GM23338 (cell line): ENCODE measurements at places on chromosomes 1 and 21.

DNA sequence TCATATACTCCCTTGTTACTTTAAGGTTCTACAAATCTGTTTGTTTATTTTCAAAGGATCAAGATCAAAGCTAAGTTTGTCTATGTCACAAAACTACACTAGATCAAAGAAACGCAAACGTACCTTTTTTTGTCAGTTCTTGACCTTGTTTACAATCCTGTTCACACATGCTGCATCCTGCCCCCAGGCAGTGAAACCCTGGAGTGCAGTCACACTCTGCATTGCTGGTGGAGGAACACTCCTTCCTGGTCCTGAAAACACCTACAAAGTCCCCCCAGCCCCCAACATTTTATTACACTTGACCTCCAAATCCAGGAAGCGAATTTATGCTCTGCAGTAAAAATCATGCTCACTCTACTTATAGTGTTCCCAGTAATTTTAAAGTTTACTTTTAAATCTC is 2.6 kb downstream of the TNFRSF9 start:
- no peak for DNase-seq

DNA sequence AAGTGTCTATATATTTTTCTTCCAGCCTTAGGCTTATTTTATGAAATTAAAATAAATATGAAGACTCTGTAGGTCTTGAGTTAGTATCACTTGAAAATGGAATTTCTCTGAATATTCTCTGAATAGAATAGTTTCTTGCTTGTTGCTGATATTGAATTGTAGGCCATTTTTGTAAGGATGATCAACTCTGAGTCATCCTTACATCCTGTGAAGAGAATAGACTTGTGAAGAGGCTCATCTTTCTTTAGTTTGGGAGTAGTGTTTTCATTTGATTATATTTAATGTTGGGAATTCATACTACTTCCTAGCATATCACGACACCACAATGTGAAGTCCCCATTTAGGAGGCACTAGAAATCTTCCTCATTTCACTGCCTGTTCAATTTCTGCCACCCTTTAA is 27.5 kb upstream of the CD1D start:
- DNase-seq, result no peak

DNA sequence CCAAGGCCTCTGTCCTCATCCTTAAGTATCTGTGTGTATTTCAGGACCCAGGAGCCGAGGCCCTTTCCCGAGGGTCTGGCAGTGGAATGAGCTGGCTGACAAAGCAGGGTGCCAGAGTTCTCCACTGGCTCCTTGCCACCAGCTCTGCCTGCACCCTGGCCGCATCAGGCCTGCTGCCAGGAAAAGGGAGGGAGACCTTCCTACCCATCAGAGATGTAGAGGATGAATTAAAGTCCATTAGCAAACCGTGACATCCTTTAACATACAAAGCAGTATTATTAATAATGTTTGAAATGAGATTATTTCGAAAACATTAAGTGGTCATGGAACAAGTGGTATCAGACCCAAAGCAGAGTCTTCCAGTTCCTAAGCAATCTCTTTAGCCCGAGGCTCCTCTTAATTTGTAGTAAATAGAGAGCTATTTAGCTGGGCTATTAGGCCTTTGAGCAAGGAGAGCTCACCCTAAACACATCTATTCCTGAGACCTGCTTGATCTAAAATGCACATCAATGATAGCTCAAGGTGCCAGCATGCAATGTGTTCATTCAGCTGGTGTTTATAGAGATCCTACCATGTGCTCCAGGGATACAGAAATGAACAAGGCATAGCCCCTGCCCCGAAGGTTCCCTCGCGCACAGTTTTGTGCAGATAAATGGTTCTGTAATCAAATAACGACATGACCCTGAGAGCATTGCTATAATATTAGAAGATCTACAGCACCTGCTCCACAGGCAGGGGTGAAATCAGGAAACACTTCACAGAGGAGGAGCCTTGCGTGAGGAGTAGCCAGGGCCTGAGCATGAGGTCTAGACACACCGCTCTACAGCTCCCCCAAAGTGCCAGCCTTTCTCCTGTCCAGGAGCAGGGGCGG is 44.0 kb downstream of the FAM163A start:
- no peak for DNase-seq

DNA sequence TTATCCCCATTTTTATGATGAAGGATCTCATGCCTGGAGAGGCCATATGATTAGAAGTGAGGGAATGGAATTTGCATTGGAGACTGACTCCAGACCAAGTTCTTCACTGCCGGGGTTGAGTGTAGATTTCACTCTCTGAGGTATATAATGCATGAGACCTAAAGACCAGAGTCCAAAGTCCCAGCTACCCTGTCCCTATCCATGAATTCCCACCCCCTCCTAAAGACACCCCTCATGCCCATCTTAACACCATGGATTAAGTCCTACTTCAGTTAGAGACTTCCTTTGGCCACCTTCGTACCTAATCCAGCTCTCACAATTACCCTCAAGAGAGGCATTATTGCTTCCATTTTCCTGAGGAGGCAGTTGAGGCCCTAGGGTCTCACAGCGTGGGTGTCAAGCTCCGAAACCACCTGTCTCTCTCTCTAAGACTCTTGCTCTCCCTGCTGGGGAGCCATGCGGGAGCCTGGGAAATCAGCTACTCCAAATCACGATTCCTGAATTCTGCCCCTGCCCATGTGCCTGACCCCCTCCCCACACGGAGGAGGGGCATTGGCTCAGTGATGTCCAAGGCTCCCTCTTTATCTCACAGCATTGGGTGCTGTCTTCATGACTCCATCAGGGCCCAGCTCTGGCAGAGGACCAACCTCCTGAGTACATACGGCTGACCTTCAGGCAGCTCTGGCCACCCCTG is 11.7 kb upstream of the FOXO6 start:
- no peak for DNase-seq

- DNase-seq, result no peak
These were observed 347.7 kb downstream of the TGFB2 start for GRCh38 chr1:218692808-218693207.

GRCh38 chr1:107439567-107439966 is 298.7 kb downstream of the NTNG1 start:
- DNase-seq, result no peak

DNA sequence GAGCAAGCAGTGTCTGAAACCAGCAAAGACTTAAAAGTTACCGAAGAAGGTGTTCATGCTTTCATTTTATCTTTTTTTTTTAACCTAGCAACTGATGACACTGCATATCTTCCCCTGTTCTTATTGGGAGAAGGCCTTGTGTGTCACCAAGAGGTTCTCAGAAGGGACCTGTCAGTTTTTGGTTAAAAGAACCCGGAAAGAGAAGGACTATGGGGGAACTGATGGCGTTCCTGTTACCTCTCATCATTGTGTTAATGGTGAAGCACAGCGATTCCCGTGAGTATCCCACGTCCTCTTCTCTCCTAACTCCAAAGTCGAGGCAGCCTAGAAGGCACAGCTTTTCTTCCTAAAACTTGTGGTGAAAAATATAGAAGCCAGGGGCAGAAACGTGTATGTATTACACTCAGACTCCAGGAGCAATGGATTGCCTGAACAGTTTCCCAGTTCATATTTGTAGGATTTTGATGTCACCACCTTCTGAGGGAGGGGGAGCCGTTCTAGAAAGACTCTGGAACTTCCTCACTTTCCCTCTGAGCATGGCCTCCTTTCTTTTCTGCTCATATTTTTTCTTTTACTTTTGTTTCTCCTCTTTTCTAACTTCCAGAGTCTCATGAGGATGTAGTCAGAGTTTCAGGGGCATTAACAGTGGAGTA is at the start of gene MR1:
Gene MR1, plus strand, starts transcription at position 185 of the 653 bp plus-strand sequence. Its CDS starts 25 bp downstream, at position 210.
- peak; percentile 61 for DNase-seq

- DNase-seq, result no peak
These were observed 198.1 kb upstream of the TMEM51 start for GRCh38 chr1:14955402-14955801.

- DNase-seq, result no peak
These were observed 9.8 kb downstream of the CACNA1E start for GRCh38 chr1:181493166-181493565.

- peak; percentile 48 for DNase-seq
These were observed 353.7 kb downstream of the DPYD start for GRCh38 chr1:97567000-97567749.

- DNase-seq, result no peak
These were observed 324.8 kb downstream of the SMYD3 start for GRCh38 chr1:246182149-246182851.

GRCh38 chr21:43812139-43812821 is 22.9 kb downstream of the RRP1 start:
- no peak for DNase-seq

GRCh38 chr1:109564194-109564878 is 15.9 kb downstream of the GNAI3 start:
- peak; percentile 86 for DNase-seq

DNA sequence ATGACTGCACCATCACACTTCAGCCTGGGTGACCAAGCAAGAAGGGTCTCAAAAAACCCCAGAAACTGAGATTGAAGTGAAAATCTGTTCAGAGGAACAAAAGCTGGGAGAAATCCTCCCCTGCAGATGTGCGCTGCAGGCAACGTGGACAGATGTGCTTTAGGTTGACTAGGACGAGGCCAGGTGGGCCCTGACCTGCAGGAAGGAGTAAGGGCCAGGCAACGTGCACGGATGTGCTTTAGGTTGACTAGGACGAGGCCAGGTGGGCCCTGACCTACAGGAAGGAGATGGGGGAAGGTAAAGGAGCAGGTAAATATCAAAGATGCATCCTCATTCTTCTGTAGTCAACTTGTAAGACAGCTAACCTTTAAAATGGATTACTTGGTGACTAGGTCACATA is 2.5 kb upstream of the KRTAP12-1 start:
- DNase-seq, result no peak

DNA sequence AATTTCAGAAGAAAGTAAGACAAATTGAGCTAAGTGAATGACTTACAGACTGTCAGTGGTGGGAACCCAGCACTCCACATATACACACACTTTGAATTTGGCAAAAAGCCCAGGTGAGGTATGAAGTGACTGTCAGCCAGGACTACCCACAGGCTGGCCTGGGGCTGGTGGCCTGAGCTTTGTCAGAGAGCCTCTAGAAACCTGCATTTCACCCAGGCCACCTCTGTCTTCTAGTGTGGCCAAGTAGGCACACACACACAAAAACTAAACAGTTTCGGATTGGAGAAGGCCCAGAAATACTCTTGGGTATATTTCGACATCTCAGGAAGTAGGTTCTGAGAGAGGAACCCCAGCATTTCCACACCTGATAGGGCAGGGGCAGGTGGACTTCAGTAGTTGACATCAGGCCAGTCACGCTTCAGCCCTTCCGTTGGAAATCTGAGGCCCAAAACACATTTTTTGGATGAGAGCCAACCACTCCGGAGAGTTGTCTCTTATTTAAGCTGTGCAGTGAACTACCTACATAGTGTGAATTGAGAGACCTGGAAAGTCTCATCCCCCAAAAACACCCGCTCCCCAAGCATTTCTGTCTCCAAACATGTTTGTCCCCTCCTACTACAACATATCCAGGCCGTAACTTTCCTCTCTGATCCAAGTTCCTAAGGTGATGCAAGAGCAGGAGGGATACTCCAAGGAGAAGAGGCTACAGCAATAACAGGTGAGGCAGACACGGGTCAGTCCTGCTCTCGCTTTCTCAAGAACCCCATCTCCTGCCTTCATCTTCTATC is 167.2 kb upstream of the PROX1 start:
- DNase-seq, result no peak

DNA sequence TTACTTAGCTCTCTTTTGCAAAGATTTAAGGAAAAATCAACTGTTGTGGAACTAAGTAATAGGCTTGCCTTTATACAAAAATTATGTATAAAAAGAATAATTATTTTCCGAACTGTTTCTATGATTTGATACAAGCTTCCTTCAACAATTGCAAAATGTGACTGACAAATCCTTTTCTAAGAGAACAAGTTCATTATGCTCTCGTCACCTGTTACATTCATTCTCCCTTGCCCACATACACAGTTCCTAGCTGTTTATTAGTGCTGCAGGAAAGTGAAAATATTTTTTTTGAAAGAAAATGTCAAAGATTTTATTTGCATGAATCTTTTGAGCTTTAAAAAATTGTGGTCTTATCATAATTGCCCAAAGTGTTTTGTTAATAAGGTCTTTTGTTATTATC is 466.2 kb downstream of the USP25 start:
- no peak for DNase-seq

DNA sequence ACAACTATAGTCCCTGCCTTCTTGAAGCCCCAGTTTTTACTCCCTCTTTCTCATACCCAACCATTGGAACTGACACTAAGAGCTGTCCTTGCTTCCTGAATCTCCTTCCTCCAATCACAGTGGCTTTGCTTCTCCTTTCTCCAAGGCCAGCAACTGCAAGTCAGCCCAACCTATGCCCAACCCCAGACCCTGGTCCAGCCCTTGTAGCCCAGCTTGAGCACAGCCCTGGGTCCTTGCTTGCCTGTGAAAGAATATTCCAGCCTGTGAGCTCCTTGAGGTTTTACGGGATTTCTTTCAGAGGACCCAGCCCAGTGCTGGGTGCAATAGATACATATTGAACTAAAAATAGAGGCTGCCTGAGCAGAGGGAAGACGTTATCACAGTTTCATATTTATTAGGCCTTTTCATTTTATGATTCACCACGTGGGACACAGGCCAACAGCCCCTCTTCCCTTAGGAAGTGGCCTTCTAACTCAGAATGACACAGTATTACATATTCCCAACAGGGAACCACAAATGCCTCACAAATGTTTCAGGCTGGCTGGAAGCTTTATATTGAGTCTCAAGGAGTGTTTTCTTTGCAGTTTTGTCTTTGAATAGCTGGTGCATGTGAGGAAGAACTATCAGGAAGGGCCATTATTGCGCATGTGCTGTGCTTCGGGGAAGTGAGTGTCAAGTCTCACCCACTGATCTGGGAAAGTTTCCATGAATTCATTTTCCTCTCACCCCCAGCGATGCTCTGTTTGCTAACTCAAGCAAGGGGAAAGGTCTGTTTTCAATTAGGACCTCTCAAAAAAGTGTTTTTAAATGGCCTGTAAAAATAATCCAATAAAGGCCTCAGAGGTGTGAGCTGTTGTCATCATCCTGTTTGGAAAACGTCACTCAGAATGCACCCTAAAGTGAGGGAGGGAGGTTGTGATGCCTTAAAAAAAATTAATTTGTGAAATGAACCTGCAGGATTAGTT is 92.3 kb upstream of the NFIA start:
- no peak for DNase-seq

GRCh38 chr21:32423320-32424190 is 11.0 kb downstream of the EVA1C start:
- no peak for DNase-seq
